ENCODE measurements at places on chromosomes 7 and 10.
A peak's percentile ranks its signal among the peaks of the same experiment; 100 is the strongest.

- DNase-seq: no peak
Observed at GRCh38 chr7:15747301-15747700, 60.8 kb upstream of the MEOX2 start.

GRCh38 chr7:55050281-55050680 lies 31.5 kb downstream of the EGFR start:
- no peak for DNase-seq

DNA sequence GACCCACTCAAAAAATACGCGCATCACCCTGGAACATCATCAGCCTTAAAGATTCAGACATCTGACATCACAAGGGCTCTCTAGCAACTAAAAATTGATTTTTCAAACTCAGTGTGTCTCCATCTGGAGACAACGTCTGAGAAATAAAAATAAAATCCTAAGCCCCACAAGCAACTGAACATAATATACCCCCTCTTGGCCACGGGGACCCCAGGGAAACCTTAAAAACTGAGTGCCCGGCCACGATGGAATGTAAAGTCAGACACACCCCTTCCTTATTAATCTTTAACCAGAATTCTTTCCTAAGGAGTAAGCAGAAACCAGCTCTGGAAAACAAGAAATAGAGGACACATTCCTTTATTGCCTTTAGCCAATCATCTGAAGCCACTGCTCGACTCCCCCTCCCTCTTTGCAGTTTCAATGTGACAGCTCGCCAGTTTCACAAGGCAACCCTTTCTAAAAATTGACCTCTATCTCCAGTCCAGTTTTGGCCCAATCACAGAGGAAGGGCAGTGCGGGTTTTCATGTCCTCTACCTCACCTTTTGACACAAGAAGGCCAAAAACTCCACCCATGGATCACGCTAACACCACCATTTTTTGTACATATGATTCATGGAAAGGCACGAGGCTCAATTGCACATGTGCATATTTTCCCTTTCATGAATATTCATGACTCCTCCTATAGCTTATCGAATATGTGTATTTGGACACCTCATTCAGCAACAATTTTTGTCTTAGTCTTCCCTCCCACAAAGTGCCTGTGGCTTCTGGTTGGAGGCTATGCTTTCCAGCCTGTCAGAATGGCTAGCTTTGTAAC lies 24.2 kb downstream of the IFIT3 start:
- DNase-seq: no peak

DNA sequence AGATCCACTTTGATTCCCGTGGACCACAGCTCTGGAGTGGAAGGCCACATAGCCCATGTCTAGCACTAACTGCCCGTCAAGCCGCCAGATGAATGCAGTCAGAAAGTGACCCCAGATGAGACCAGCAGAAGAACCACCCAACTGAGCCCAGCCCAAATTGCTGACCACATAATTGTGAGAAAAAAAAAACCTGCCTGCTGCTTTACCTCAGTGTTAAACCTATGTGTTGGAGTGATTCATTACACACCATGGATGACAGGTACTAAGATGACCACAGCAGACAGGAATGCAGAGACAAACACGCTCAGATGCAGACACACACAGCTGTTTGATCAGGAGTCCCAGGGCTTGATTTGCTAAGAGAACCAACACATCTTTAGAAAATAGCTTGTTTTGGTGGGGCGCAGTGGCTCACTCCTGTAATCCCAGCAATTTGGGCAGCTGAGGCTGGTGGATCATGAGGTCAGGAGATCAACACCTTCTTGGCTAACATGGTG lies 168.1 kb upstream of the PPP2R2D start:
- no peak for DNase-seq

- DNase-seq: peak; percentile 37
Observed at GRCh38 chr7:25852211-25852938, 299.6 kb upstream of the NFE2L3 start.

DNA sequence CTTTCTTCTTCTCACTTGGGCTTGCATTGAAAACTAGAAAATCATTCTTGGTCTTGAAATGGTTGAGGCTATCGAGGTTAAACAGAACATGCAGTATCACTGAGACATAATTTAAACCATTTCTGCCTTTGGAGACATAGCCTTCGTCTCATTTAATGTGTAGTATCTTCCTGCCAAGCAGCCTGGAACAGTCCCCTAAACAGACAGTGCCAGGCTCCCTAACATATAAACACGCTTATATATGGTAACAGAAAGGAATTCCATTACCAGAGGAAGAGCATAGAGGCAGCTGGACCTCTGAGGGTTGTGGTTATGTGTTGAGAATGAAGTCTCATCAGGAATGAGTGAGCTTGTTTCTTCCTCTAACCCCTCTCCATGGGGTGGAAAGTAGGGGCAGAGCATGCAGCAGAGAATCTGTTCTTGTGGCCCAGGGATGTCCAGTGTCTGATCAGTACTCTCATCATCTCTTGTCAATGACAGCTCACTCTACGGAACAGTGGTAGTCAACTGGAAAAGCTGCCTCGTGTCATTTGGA lies 11.2 kb downstream of the CACNB2 start:
- DNase-seq: no peak

- peak; percentile 73 for DNase-seq
Observed at GRCh38 chr10:105950410-105950809, 1214.1 kb downstream of the SORCS1 start.

DNA sequence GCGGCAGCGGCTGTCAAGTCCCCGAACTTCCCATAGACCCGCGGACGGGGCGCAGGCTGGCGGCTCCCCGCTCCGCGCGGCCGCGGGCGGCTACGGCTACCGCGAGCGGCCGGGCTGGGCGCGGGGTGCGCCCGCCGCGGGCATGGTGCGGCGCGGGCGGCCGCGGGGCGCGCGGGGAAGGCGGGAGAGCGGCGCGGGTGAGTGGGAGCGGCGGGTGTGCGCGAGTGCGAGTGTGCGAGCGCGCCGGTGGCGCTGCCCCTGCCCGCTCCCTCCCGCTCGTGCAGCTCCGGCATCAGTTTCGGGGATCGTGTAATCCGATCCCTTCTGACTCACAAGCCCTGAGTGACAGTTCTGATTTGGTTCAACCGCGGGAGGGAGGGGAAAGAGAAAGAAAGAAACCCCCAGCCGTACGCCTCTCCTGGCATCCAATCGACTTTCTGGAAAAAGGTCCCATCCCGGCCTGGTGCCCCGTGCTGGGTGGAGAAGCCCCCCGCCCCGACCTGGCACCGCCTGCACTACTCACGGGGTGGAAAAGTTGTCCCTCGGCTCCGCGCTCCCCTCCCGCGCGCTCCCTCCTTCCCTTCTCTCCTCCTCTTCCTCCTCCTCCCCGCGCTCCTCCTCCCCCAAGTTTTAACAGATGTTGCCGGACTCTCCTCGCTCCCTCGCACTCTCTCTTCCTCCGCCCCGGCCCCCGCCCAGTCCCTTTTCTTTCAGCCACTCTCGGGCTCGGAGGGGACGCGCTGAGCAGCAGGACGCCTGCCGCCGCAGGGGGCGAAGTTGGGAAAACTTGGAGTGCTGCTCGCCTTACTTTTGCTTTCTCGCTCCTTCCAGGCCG lies at the start of gene GLI3:
Gene GLI3, minus strand, starts transcription at position 234 of the 835 bp plus-strand sequence. CDS start 13,956 bp downstream, outside the sequence.
- DNase-seq: peak; percentile 52

DNA sequence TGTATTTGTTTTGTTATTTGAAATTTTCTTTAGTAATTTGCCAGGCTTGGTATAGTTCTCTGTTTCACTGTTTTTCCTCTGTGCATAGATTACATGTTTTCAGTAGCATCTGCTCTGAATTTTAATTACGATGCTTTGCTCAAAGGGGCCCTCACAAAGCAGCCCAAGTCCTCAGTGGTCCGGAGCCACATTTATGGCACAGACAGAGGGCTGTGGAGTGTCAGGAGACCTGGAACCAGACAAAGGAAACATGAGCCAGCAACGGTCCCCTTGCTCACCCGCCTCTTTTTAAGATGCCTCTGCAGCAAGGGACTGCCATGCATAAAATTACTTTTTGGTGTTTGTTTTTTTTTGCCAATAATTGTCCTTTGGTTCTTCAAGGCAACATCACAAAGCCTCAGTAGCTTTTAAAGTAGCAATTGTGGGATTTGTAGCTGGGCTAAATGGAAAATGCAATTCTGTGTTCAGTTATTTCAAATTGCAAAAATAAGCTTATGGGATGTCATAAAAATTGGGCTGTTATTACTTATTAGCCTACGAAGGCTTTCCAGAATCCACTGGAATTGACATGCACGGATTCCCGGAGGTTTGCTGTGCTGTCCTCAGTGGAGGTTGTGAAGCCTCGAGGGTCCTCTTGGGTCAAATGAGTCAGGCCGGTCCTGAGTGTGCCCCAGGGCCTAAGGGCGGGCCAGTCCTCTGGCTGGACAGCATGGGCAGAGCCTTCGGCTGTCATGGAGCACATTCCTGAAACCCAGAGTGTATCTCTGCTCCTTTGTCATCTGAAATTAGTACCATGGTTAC lies 422.8 kb downstream of the GLRX3 start:
- DNase-seq: no peak

- no peak for DNase-seq
Observed at GRCh38 chr7:129556607-129557133, 54.3 kb downstream of the SMKR1 start.

DNA sequence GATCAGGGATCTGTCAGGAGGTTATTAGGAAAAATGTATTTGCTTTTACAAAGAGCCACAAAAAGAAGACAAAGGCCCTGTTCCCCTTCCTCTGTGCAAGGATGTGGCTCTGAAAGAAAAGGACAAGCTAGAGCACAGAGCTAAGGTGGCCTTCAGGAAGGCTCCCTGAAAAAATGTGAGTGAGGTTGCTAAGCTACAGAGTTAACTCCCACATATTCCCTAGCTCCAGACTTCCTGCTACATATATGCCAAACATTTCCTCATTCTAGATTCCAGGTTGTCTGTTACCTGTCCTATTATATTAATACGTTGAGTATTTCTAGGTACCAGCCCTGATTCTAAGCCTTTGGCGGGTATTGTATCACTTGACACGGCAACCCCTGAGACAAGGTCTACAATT lies 369.0 kb downstream of the PARD3 start:
- DNase-seq: no peak

DNA sequence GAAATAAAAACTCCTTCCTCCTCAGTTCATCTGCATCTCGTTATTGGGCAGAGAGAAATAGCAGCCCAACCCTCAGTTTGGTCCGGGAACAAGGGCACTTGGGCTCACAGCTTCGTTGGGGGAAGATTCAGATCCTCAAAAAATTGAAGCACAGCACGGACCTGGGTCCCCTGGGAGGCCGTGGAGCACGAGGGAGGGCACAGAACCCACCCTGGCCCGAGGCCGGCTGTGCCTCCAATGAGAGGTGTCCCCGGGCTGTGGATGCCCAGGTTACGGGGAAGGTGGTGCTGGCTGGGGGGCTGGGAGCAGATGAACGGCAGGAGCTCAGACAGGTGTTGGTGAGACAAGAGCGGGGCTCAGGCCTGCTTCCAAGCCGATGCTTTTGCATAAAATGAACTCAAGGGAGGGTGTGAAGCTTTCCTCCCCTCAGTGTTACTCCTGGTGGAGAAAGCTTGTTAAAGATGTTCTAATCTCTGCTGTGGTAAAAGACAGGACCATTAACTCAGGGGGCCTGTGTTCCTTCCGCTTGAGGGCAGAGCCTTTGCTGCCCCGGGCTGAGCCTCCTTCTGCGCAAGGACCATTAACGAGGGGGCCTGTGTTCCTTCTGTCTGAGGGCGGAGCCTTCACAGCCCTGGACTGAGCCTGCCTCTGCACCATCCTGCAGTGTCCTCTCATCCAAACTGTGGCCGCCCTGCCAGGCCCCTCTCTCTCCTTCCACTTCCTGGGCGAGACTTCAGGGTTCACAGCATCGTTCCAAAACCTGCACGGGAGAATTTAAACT lies 302.2 kb downstream of the ADARB2 start:
- DNase-seq: no peak

DNA sequence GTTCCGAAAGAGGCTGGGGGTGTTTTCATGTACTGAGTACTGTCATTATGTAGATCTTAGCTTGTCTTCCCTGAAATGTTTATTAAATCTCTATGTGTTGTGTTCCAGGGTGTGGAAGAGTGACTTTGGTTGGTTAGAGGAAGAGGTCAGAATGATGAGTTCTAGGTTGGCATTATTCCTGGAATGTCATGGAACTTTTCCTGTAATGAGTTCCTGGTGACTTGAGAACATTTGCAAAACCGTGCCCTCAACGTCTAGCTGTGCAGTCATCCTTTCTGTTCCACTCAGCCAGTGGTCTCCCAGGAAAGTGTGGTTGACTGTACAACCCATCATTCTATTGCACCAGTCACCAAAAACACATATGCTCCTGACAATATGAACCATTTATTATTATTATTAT lies 129.6 kb downstream of the BICC1 start:
- DNase-seq: no peak

GRCh38 chr7:12747687-12748306 lies 60.4 kb downstream of the ARL4A start:
- DNase-seq: no peak

DNA sequence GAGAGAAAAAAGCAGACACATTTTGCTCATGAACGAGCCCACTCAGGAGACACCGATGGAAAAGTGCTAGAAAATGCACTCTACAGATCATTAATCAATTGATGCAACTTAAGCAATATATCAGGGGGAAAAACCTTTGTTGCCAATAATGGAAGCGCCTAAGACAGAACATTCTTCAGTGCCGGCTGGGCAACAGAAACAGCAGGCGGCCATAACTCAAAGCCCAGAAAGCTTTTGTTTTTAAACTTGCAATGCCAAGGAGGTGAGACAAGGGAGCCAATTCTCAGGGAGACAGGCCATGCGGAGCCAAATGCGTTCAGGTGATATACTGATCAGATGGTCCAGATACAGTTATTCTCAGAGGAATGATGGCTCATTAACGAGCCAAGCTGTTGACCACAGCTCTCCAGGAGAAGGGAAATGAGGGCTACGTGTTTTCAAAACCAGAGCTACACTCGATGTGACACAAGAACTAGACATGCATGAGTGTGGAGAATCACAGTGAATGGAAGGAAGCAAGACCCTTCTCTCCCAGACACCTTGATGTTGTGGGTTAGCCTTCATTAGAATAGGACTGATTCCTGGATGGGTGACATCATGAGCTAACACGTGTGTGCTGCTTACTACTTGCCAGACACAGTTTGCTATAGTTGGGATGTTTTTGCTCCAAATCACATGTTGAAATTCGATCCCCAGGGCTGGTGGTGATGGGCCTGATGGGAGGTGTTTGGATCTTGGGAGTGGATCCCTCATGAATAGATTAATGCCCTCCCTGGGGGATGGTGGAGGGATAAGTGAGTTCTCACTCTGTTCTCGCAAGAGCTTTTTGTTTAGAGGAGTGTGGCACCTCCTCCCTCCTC lies 79.1 kb upstream of the KCNMA1 start:
- DNase-seq: no peak

DNA sequence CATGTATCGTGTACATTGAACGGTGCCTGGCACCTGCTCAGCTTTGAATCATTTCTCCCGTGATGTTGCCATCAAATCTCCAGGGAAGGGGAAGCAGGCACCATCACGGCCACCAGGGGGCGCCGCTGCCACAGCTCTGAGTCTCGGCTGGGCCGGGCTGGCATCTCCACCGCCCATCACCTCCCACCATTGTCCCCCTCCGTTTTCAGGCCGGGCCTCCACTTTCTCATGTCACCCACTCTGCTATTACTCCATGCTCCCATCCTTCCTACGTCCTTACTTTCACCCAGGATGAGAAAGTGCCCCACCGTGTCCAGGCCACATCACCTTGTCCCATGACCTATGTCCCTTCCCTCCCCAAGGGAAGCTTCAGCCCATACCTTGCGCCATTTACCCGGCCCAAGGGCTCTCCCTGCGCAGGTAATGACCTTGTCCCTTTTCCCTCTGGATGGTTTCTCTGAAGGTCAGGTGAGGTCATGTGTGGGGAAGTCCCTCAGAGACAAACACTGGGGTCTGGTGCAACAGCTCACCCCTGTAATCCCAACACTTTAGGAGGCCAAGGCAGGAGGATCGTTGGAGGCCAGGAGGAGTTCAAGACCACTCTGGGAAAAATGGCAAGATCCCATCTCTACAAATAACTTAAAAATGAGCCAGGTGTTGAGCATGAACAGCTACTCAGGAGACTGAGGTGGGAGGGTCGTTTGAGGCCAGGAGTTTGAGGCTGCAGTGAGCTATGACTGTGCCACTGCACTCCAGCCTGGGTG lies 31.8 kb upstream of the OCM2 start:
- DNase-seq: peak; percentile 81

Measured in hematopoietic multipotent progenitor cell treated with erythropoietin and hydrocortisone succinate and interleukin-3 and kit ligand, for 4 days (in vitro differentiated cells).